GM20000 (cell line): ENCODE measurements at places on chromosomes 2 and 18.

DNA sequence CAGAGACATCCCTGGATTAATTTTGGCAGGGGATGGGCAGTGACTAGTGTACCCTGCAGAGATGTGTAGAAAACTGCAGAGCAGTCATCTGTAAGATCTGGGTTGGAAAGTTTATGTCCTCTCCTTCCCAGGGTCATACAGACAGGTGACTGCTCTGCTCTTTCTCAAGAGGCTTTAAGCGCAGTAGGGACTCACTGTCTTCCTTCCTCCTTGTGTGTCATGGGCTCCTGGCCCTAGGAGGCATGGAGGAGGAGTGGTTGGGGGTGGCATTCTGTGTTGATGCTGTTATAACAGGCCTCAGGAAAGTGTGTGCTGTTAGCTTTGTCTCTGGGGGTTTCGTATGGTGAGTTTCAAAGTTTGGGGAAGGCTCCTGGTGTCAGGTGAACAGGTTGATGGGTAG lies 130.5 kb upstream of the MGAT5 start:
- no peak for DNase-seq

DNA sequence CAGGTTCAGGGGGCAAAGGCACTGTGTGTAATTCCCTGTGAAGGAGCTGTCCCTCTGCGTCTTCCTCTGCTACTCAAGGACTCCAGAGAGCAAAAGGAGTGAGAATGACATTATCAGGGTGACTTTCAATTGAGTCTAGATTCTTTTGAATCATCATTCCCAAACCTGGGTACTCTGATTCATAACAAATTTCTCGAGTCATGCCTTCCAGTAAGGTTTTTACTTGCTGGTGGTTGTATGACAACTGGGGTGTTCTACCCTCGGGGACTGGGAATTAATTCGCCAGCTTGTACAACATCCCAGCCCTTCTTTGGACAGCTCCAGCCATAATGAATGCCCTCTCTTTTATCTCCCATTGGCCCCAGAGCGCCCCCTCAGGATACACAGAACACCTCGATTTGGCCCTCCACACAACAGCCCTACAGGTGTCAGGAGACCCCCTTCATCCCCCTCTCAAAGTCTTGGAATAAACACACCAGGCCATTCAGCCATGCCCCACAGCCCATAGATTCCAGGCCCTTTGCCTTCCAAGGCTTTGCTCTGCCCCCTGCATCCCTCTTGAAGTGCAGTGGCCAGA lies 254.5 kb downstream of the KLHL29 start:
- DNase-seq = no peak

- no peak for DNase-seq
Observed at GRCh38 chr2:238075397-238075796, 14.6 kb downstream of the SCLY start.

- peak; percentile 66 for DNase-seq
Observed at GRCh38 chr2:54724560-54725342, 1.3 kb downstream of the EML6 start.

GRCh38 chr18:28177828-28178635 lies 1.1 kb upstream of the CDH2 start:
- peak; percentile 41 for DNase-seq

DNA sequence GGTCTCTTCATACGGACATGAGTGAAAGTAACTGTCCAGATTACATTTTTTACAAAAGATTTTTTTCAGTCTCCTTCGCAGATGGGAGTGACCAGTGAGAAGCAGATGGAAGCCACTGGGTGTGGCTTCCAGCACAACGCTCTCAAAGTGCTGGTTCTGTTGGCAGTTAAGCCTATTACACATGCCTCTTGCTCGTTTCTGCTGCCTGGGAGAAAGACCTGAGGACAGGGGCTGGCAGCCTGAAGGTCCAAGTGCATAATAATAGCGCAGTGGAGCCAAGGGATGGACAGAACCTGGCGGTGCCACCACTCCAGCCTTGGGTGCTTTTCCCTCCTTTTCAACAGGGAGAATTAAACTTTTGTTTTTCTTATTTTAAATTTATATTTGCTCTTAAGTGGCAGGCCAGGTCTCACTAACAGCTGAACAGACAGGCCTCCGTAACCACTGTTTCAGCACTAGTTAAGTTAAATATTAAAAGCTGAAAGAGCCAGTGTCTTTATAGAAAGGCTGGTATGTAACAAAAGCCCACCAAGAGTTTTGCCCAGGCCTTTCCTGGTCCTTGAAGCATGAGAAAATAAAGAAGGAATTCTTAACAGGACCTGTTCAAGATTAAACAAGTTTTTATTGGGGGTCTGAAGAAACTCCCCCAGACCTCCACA lies 1.2 kb upstream of the SKA1 start:
- no peak for DNase-seq

DNA sequence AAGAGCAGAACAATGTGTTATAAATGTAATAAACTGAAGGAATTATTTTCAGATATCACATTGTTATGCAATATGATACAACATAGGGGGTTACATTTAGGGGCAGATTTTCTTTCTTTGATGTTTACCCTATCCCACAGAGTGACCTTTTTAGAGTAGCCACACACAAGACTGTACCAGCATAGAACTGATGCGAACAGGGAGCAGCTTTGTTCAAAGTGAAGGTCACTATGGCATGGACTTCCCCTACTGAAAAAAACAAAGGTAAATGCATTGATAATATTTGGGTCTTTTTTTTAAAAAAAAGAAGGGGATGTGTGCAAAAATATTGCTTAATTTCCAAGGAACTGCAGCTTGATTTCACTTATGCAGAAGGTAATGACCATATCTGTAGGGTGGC lies 1354.9 kb downstream of the SUCLG1 start:
- DNase-seq = no peak

DNA sequence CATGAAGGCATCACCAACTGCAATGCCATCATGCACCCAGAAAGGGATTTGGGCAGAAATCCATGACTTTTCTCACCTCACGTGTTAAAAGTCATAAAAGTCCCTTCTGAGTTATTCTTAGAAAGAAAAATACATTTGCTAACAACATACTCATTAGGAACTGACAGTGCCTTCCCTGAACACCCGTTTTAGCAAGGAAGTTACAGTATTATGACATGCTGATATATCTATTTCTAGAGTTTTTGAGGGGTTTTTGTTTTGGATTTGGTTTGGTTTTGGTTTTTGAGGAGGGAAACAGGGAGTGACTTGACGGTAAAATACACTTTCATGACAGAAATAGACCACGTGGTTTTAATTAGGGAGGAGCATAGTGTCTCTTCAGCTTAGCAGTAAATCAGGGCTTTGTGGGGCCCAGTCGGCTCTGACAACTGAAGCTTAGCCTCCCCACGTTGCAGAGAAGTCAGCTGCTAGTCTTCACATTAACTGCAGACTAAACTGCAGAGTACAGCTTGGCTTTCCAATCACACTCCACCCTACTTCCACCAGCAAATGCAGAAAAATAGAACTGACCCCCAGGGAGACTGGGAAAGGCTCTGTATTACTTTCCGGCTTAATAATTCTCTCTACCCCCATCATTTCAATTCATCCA lies 141.4 kb downstream of the FAM124B start:
- no peak for DNase-seq

DNA sequence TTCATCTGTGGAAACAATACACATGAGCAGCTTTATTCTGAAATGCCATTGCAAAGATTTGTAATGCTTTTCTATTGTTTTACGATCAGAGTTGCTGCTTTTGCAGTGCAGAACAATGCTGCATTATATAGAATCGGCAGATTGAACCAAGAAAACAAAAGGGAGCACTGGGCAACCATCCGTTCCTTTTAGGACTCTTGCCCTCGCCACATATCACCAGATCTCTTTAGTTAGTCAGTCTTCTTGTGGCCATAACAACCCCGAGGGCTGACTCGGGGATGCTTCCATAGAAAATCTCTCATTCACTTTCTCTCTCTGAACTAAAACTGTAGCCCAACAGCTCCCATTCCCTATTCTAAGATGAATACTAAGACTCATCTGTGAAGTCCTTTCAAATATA lies 340.4 kb downstream of the NRXN1 start:
- DNase-seq = no peak

- no peak for DNase-seq
Observed at GRCh38 chr18:29003194-29003593, 826.3 kb upstream of the CDH2 start.

GRCh38 chr2:136305517-136306192 lies 187.7 kb upstream of the CXCR4 start:
- peak; percentile 37 for DNase-seq

- no peak for DNase-seq
Observed at GRCh38 chr2:7646661-7647060, 729.4 kb downstream of the RNF144A start.

DNA sequence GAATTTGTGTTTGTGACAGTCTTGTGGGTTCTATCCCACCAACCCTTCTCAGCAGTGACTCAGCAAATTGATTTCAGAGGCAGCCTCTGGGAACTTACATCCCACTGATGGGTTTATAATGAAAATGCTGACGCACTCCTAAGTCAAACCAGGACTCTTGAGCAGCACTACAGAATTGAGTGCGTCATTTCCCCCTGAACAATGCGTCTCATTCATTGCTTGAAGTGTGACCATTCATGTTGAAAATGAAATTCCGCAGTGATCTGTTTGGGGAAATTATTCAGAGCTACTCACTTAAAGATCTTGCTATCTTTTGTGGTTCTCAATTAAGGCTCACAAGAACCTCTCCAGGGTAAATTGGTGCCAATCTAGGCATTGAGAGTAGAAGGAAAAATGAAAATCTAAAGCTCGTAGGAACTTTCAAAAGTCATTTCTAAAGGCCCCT lies 417.7 kb upstream of the SLC14A2 start:
- DNase-seq = peak; percentile 58

GRCh38 chr2:173054466-173054865 lies 21.2 kb upstream of the MAP3K20 start:
- DNase-seq = no peak

GRCh38 chr2:128477026-128477820 lies 158.6 kb upstream of the HS6ST1 start:
- DNase-seq = no peak

DNA sequence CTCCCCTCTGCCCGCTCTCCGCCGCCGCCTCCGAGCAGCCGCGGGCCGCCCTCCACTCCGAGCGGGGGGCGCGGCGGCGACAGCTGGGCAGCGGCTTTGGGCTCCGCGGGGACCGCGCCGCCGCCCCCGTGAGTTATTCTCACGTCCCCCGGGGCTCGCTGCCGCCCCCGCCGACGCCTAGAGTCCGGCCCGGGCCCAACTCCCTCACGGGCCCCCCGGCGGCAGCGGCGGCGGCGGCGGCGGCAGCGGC lies 645 bp downstream of the MIB1 start:
- DNase-seq = no peak

DNA sequence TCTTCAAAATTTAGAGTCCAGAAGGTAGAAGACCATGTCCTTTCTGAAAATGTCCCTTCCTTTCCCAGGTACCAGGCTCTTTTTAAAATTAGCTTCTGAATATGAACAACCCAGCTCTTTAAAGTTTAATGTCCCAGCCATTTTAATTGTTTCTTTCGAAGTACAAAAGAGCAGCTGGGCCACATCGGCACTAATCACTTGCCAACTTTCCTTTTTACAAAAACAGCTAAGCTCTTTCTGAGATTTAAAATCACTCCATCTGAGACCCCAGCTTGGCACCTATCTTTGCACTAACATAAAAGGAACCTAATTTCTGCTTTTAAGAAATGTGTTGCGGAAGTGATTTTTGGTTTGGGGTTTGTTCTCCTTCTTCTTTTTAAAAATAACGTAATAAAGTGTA lies 2.6 kb downstream of the BOD1L2 start:
- no peak for DNase-seq

- no peak for DNase-seq
Observed at GRCh38 chr2:190540048-190540447, 5.5 kb upstream of the NEMP2 start.

DNA sequence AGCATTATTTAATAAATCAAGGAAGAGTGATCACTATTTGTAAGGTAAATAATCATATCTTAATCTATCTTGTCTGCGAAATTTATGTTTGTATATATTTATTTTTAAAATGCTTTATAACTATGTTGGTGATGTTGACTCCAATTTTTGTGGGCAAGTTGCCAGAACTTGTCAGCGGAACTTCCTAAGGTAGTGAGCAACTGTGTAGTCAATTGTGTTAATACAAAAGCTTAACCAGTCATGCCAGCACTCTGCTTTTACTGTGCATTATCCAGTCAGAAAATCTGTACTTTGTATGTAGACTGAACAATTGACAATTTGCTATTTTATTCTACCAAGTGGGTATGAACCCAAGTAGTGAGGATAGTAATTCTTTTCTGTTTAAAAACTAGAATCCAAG lies 61.9 kb upstream of the RND3 start:
- no peak for DNase-seq

- DNase-seq = no peak
Observed at GRCh38 chr2:479490-480176, 191.7 kb upstream of the ALKAL2 start.

- DNase-seq = no peak
Observed at GRCh38 chr18:75172299-75173124, 36.4 kb downstream of the PTGR3 start.

DNA sequence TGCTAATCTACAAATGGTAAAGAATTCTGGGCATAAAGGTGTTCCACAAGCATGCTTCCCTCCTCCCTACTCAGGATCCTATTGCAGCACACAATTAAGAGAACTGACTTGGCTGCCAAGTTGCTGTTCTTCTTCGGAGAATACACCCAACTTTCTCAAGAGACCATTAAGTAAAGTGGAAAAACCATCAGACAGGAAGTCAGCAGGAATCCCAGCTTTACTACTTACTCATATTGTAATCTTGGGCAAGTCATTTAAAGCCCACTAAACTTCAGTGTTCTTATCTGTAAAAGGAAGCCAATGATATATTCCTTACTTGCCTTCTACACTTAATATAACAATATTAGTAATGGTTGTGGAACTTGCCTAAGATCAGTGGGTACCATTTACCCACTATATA lies 37.8 kb downstream of the PSTPIP2 start:
- DNase-seq = no peak

DNA sequence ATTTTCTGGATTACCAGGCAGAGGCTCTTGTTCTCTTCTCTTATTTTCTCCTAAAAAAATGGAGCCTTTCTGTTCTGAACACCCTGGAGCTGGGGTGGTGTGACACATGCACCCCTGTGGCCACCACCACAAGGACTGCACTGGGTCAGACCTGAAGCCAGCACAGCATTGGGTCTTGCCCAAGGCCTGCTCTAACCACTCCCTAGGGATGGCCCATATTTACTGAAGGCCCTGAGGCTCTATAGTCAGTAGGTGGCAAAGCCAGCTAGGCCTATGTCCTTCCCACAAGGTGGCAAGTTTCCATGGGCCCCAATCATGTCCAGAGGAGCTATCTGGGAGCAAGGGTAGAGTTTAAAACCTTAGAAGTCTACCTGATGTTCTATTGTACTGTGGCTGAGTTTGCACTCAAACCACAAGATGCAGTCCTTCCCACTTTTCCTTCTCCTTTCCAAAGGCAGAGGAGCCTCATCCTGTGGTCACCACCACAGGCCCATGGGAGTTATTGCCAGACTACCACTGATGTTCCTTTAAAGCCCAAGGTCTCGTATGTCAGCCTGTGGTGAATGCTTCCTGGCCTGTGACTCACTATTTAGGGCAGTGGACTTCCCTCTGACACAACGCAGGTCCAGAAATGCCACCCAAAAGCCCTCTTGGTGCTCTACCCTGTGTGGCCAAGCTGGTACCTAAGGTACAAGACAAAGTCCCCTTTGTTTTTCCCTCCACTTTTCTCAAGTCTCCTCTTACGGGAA lies 15.0 kb upstream of the FMNL2 start:
- no peak for DNase-seq

GRCh38 chr2:208820014-208820688 lies 413.6 kb downstream of the PTH2R start:
- no peak for DNase-seq

- DNase-seq = no peak
Observed at GRCh38 chr2:134917888-134918525, 615 bp upstream of the CCNT2 start.
